ENCODE measurements at places on chromosomes 4 and X.

DNA sequence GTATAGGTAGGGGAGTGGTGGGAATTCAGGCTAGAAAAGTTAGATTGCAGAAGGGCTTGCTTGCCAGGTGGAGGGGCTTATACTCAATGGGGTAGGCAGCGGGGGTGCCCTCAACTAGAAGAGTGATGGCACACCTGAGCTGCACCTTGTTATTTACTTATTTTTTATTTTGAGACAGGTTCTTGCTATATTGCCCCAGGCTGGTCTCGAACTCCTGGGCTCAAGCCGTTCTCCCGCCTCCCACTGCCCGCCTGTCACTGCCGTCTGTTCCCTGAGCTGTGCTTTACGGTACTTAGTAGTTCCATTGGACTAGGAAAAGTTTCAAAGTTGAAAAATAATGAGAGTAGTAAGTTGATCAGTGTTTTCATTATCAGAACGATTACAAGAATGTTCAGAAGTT, 2.0 kb downstream of the ZFX start:
- no peak for DNase-seq

- no peak for DNase-seq
Measured at GRCh38 chr4:98682719-98683118, 24.3 kb upstream of the TSPAN5 start.

DNA sequence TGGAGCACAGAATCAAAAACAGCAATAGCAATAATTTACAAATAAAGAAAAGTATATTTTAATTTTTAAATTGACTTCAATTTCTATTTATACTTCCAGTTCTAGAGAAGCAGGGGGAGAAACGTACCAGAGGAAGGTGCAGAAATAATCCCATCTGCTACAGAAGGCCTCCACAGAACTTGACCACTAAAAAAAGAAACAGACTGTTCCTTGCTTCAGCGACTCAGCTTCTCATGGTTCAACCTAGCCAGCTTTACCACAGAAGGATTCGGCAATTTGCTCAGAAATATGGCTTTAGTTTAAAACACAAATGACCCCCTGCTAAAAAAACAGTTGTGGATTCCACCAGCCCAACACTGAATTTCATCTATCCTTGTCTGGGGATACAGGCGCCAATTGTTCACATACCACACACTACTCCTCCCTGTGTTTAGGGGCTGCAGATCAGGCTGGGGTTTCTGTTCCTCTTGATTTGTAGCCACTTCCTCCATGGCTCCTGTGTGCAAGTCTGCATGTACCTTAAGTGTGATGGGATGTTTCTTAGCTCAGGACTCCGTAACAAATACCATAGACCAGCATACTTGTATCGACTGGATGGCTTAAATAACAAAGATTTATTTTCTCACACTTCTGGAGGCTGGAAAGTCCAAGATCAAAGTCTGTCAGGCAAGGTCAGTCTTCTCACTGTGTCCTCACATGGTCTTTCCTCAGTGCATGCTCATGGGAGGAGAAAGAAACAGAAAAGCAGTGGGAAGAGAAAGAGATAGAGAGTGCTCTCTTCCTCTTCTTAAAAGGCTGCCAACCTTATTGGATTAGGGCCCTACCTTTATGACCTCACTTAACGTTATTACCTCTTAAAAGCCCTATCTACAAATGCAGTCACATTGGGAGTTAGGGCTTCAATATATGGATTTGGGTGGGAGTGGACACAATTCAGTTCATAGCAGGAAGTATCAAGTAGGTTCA, 79.1 kb downstream of the AMOT start:
- DNase-seq, result no peak

DNA sequence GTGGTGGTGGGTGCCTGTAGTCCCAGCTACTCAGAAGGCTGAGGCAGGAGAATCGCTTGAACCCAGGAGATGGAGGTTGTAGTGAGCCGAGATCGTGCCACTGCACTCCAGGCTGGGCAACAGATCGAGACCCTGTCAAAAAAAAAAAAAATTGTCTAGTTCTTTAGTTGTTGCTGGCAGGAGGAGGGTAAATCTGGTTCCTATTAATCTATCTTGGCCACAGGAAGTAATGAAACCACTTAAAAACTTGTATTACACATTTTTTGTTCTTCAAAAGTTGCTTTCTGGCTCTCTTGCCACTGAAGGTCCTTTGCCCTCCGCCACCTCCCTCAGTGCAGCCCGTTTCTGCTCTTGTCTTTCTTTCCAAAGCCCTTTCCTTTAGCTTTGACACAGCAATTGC, 102.9 kb upstream of the ARSJ start:
- no peak for DNase-seq

- peak; percentile 42 for DNase-seq
Measured at GRCh38 chr4:158535130-158535614, 13.5 kb downstream of the RXFP1 start.

DNA sequence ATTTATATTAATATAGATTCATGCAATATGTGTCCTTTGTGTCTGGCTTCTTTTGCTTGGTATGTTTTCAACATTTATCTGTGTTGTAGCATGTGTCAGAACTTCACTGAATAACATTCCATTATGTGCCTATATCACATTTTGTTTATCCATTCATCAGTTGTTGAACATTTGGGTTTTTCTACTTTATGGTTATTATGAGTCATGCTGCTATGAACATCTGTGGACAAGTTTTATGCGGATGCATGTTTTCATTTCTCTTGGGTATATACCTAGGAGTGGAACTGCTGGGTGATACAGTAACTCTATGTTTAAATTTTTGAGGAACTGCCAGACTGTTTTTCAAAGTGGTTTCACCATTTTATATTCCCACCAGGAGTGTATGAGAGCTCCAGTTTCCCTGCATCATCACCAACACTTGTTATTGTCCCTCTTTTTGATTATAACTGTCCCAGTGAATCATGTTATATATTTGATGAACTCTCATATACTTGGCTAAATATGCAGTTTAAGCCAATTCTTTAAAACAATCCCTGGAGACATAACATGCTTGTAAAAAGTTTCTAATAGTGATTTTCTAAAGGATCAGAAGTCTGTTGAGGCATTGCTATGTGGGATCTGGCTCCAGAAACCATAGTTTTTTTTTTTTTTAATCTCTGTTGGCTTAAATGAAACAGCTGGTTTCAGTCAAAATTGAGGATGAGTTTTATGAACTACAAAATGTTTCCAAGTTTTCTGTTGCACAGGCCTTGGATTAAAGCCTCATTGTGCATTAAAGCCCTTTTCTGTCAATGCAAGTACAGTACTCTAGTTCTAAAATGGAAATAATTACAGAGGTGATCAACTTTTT, 21.6 kb upstream of the REPS2 start:
- no peak for DNase-seq

DNA sequence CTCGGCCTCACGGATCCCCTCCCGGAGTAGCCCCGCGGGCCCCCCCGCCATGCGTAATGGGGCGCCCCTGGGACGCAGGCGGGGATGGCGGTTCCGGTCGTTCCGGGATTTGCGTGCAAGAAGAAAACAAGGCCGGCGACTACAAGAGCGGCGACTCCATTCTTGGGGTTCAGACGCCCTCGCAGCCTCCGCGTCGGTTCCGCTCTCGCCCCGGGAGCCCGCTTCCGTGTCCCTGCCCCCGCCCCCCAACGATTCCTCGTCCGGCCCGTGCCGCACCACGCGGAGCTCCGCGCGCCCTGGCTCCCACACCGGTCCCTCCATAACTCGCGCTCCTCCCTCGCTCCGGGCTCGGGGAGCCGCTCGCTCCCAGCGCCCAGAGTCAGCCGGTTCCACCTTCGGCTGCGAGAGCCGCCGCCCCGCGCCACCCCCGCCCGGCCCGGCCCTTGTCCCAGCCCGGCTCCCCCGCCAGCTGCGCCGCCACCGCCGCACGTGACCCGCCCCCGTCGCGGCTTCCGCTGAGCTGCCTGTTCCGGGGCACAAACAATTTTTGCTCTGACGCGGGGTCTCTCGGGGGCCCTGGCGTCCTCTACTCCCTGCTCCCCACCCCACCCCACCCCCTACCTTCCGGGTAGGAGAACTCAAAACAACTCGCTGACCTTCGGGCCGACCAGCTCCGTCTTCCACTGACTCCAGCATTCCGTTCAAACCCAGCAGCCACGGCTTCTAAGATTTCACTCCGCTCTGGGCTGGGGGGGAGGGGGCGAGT, 78.8 kb upstream of the BCOR start:
- peak; percentile 62 for DNase-seq

DNA sequence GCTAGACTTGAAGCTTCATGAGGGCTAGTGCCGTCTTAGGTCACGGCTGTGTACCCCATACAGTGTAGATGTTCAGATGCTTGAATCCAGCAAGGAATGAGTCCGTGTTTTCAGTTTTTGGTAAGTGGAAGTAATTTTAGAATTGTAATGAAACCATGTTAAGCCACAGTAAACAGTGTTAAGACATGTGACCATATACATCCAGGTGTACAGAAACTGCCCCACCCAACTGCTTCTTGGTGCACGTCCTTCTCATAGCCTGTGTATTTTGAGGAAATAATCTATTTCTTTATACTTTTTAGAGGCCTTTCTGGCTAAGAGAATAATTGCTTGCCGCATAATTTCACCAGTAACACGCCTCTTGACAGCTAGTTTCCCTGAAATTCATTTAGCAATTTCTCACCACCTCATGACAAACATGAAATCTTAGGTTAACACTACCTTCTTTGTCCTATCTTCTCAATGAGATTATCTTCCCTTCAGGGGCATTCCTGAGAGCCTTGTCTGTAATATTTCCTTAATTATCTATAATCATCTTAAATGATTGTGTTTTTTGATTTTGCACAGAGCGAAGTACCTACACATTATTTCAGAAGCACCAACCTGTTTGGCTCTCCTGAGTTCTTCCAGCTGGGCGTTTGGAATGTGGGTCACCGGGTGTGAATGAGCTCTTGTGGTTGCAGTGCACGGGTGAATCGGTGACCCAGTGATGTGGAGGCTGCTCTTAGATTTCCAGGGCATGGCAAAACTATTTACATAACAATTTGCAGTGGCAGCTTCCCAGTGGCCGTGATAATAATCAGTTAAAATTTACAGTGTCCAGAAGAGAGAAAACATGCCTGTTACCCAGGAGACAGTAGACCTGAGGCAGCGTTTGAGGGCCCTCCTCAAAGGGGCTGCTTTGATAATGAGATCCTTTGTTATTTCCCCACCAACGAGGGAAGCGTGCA, 50.2 kb upstream of the TADA2B start:
- DNase-seq, result no peak

DNA sequence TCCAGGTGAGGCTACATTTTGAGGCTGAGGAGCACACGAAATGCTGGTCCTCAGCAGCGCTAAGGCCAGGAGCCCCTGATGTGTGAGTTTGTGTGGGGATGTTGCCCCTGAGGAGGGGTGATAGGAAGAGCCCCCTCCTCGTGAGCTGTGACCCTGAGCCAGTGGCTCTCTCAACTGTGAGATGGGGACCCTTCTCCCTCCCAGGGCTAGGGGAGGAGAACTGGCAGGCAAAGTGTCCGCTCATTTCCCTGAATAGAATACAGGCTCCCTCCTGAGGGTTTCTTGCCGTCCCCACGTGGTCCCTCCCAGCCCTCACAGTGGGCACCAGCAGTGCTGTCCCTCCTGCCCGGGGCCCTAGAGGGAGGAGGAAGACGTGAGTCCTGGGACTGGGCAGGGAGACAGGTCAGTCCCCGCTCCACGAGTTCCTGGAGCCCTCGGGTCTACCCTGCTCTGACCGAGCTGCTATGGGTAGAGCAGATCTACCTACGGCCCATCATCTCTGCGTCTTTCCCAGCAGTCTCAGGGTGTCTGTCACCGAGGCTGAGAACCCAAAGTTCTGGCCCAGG, 21.0 kb upstream of the TBC1D14 start:
- no peak for DNase-seq

DNA sequence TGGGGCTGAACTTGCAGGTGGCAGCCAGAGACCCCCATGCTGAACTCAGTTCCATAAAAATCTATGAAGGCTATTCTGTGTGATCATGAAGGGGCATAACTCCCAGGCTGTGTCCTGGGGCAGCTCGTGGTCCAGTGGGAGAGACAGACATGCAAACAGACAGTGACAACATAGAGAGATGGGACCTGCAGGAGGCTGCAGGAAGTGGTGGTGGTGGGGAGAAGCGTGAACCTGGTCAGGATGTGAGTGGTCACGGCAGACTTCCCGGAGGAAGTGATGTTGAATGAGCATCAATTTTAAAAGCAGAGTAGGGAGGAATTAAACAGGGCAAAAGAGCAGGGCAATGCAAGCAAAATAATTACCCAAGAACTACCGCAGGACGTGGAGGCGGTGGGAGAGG, 23.2 kb upstream of the SORCS2 start:
- DNase-seq, result no peak

- no peak for DNase-seq
Measured at GRCh38 chrX:153600921-153601320, 2.0 kb upstream of the CCNQ start.

GRCh38 chrX:107699616-107700015, 71.3 kb downstream of the PRPS1 start:
- no peak for DNase-seq

DNA sequence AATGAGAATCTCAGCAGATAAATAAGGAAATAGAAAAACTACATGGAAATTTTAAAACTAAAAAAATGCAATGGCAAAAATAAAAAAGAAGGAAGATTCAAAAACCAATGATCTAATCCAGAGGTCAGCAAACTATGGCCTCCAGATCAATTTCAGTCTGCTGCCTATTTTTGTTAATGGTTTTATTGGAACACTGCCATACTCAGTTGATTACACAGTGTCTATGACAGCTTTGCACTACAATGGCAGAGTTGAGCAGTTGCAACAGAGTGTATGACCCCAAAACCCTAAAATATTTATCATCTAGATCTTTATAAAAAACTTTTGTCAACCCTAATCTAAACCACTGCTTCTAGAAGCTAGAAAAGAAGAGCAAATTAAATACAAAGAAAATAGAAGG, 170.3 kb downstream of the RAB28 start:
- DNase-seq, result no peak

GRCh38 chrX:13373431-13374187, 53.8 kb upstream of the ATXN3L start:
- DNase-seq, result no peak

- no peak for DNase-seq
Measured at GRCh38 chr4:137794764-137795254, 262.5 kb upstream of the PCDH18 start.

- no peak for DNase-seq
Measured at GRCh38 chrX:74251006-74251930, 52.7 kb upstream of the ZCCHC13 start.

GRCh38 chr4:124290678-124291077, 421.9 kb downstream of the ANKRD50 start:
- DNase-seq, result no peak

DNA sequence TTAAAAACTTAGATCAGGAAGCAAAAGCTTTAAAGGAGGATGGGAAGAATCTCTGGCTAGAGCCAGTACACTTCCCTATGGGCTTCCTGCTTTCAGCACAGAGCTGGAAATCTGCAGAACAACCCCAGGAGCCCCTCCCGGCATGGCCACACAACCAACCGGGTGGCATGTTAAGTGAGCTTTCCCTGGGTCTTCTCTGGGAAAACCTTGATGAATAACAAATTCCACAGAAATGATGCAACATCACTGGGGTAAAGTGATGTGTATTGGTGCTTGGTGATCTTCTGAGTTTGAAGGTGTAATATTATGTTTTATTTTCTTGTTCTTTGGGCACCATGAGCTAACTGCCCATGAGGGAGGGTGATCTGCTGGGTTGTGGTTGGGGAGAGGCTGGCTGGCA, 22.1 kb downstream of the NHS start:
- no peak for DNase-seq

- DNase-seq, result no peak
Measured at GRCh38 chr4:21901281-21901680, 47.3 kb downstream of the KCNIP4 start.
